NCI-H2171 treated with DMSO at 0.1 percent for 48 hours (cell line): ENCODE measurements at places on chromosomes 7 and 10.

DNA sequence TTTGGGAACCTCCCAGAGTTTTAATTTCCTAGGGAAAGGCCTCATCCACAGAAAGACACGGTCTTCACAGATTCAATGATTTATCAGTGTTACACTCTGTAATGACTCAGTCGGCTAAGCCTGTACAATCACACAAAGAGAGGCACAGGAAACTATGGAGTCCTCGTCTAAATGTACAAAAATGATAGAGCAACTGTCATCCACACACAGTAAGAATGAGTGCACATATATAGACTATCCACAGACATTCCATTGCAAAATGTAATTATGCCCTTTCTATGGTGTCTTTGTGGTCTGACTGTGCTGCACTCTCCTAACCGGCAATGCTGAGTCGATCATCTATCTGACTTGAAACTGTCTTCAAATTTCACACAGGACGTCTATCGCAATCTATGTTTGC, 3.5 kb upstream of the NAMPT start:
- no peak for DNase-seq

DNA sequence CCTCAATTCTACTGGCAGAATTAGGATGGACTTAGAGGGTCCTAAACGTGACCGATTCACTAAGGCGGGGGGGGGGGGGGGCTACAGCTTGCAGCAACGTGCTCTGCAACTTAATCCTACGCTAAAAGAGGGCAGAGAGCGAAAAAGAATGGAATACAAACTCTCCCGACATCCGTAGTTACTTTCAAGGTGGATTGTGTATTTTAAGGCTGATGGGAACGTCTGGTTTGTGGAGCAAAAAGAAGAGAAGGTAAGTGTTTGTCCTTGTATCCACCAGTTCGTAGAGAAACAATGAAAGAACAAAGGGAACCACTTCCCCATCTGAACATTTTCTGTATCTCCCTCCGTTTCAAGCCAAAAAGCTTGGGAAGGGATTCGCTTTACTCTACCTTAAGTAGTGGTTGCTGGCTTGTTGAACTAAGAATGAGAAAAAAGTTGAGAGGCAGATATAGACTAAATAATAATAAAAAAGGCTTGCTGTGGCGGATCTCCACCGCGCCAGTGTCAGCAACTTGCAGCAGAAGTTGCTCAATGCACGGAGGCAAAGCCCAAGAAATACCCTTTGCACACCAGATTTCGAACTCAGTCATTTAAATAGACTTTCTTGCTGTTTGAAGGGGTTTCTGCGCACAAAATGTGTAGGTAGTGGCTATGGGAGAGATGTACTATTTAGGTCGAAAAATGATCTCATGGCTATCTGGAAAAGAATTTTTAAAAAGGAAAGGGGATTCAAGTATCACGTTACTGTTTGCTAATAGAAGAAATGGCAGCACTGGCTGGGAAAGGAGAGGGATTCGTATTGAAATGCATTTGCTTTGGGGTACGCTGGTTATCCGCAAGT, 736 bp downstream of the SKIDA1 start:
- DNase-seq, result peak; percentile 47

- DNase-seq, result no peak
Observed at GRCh38 chr10:100153239-100153825, 32.5 kb downstream of the ERLIN1 start.

GRCh38 chr10:89442289-89442688, 27.9 kb downstream of the IFIT5 start:
- DNase-seq, result no peak

GRCh38 chr7:42134276-42134876, 102.6 kb downstream of the GLI3 start:
- DNase-seq, result no peak

GRCh38 chr7:92415225-92415624, 32.1 kb upstream of the GATAD1 start:
- no peak for DNase-seq

DNA sequence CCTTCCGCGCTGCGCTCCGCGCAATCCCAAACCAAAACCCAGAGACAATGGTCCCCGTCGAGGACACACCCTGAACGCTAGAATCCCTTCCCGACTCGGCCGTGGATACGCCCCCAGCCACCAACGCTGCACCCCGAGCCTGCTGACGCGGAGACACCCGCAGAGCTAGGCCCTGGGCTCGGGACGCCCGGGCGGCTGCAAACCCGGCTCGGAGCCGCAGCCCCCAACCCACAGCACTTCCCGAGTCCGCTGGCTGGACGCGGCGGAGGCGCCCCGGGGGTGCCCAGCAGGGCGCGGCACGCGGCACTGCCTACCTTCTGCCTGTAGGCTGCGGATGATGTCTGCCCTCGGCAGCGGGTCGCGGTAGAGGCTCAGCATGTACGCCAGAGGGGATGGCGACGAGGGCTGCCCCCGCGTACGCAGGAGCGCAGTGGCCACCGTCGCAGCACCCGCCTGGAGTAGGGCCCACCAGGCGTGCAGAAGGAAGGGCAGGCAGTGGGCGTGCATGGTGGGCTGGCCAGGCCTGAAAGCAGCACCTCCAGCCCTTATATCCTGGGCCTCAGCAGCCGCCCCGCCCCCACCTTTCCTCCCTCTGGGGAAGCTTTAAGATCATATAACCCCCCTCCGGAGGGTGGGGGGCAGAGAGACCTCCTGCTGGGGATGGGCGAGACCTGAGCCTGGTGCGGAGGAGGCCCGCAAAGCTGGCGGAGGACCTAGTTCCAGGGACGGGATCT, at the start of gene NODAL:
Gene NODAL (minus strand): TSS at position 521 of the 734 bp plus-strand sequence. CDS start 14 bp downstream, at position 507.
- DNase-seq, result no peak

- no peak for DNase-seq
Observed at GRCh38 chr7:117248829-117249228, 74.0 kb downstream of the WNT2 start.

DNA sequence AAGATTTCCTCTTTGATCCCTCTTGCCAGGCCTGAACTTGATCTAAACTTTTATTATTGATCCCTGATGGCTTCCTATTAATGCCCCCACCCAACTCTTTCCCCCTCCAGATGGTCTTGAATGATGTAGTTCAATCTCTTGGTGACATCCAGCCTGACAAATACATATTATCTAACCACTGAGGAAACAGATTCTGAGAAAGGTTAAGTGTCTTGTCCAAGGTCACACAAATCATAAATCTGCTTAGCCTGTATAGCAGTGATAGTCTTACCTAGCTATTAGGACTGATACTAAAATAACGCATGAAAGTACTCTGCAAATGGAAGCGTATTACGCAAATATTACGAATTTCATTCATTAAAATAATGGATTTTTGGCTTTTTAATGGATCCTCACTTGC, 22.7 kb downstream of the STEAP1B start:
- DNase-seq, result no peak

DNA sequence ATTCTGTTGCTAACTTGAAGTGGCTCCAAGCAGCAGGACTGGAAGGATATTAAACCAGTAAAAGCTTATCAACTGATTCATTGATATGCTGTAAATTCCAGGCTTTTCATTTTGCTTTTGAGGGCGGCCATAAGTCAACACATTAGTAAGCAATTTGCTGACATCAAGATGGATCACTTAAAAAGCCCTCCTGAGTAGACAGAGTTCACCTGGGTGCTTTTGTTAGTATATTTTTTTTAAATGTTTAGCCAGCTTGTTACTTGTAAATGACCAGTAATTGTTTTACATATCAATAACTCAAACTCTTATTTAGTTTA, 26.5 kb downstream of the RNF32 start:
- no peak for DNase-seq

- no peak for DNase-seq
Observed at GRCh38 chr7:135253851-135254771, 20.5 kb downstream of the STRA8 start.

DNA sequence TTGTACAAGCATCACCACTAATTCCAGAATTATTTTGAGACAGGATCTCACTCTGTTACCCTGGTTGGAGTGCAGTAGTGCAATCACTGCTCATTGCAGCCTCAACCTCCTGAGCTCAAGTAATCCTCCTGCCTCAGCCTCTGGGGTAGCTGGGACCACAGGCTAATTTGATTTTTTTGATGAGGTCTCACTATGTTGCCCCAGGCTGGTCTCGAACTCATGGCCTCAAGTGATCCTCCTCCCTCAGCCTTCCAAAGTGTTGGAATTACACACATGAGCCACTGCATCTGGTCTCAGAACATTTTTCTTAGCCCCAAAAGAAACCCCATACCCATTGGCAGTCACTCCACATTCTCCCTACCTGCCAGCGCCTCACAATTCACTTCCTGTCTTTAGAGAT, 3.5 kb upstream of the WBP1L start:
- DNase-seq, result no peak

GRCh38 chr7:150434240-150434639, 16.2 kb upstream of the GIMAP8 start:
- no peak for DNase-seq

DNA sequence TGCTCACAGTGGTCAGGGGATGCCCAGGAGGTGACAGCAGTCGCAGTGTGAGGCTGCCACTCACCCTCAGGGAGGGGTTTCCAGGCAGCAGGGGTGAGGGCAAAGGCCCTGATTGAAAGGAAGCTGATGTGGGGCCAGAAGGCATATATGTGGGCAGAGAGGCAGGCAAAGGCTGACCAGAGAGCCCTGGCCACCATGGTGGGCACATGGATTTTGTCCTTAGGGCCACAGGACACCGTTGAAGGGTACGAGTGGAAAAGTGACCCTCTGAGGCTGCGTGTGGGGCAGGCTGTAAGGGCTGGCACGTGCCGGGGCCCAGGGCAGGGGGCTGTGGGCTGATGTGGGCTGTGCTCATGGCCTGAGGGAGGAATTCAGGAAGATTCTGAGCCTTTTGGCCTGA, 57.5 kb upstream of the ZNF32 start:
- no peak for DNase-seq

DNA sequence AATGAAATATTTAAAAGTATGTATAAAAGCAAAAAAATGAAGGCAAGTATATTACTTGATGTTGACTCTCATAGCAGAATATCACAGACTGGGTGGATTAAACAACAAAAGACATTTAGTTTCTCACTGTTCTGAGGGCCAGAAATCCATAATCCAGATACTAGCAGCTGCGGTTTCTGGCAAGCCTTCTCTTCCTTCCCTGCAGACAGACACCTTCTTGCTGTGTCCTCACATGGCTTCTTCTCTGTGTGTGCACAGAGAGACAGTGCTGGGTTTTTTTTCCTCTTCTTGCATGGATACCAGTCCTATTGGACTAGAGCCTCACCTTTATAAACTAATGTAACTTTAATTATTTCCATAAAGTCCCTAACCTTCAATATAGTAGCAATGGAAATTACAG, 127.9 kb upstream of the AKR1E2 start:
- no peak for DNase-seq
